ENCODE measurements at places on chromosomes 11 and 22.

DNA sequence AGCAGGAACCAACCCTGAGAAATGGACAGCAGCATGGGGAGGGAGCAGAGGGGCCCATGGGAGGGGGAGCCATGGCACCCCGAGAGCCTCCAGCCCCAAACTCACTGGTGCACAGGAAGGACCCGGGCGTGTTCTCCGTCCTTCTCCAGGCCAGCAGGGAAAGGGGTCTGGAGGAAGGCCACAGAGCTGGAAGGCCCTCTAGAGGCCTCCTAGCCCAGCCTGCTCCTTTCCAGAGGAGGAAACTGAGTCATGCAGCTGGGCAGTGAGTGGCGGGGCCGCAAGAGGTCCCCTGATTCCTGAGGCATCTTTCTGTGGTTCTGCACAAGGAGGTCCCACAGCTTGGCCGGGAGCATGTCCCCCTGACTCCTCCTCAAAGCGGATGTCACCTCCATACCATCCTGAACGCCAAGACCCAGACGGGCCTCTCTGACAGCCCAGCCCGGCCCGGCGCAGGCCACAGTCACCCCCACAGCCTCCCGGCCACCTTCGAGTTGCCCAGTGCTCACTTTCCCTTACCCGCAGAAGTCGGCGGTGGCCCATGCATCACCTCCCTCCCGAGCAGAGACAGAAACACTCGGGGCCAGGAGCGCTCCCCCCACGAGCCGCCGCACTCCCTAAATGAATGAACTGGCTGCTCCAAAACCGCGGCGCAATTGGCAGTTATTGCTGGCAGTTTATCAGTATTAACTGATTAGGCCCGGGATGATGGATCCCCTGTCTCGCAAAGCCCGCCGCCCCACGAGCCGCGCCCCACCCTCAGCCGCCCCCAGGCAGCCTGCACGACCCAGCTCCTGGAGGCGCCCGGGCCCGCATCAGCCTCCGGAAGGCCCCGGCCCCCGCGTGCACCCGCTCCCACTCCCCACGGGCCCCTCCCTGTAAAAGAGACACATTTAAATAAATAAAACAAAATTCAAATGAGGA is 272.5 kb downstream of the BUD13 start:
- no peak for DNase-seq

DNA sequence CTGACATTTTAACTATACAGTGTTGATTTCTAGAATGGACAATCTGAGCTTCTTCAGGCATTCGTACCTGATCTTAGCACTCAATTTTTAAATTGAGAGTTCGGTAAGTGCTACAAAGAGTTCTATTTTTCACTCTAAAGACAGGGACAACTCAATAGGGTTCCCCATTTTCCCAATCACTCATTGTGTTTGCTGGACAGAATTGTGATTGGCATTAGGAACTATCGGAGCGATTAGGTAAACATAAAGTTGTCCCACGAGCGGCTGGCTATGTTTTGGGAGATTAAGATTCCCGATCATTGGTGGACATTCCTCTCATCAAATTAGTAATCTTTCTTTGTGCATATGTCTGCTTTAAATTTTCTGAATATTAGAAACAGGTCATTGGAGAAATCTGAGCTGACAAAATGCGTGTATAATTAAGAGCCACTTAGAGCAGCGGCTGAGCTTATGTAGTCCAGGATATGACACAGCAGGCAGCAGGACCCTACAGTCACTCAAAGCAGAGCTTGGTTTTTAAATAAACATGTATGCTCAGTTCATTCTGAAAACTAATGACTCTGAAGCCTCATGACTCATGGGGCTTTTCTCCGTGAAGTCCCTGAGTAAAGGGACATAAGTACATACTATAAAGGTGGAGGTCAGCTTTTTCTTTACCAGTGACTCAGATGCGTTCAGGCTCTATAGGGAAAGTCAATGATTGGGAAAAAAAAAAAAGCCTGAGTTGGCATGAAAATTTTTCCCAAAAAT is 109.4 kb downstream of the GRIA4 start:
- DNase-seq, result no peak

GRCh38 chr22:31339148-31339832 is 6.9 kb downstream of the PATZ1 start:
- no peak for DNase-seq

DNA sequence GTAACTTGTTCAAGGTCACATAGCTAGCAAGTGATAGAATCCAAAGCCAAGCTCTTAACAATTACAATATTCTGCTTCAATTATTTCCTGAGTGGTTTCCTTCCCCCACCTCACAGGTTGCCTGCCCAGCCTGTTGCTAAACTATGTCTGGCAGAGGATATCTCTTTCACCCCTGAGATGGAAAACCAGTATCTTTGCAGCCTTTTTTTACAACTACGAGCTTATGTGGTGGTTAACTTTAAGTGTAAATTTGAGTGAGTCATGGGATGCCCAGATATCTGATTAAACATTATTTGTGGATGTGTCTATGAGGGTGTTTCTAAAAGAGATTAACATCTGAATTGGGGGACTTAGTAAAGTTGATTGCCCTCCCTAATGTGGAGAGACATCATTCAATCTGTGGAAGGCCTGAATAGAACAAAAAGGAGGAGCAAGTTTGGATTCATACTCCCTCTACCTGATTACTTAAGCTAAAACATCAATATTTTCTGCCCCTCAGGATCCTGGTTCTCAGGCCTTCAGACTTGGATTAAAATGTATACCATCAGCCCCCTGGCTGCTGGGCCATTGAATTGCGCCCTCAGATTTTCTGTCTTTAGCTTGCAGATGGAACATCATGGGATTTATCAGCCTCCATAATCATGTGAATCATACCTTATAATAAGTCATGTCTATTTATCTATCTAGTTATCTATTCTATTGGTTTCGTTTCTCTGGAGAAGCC is 911.9 kb downstream of the METTL15 start:
- DNase-seq, result no peak

DNA sequence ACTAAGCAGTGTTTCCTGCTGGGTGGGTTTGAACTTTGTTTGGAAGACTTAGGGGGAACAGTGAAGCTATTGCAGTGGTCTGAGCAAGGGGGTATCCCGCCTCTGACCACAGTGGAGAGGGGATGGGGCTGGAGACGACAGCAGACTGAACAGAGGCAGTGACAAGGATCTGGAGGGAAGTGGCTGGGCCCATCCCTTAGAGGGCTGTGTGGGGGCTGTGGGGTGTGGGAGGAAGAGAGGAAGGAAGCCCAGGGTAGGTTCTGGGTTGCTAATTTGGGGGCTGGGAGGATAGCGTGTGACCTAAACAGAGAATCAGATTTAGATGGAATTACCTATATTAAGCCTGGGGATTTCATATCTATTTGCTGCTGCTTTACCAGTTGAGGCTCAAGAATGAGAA is 70.7 kb downstream of the BMAL1 start:
- no peak for DNase-seq

DNA sequence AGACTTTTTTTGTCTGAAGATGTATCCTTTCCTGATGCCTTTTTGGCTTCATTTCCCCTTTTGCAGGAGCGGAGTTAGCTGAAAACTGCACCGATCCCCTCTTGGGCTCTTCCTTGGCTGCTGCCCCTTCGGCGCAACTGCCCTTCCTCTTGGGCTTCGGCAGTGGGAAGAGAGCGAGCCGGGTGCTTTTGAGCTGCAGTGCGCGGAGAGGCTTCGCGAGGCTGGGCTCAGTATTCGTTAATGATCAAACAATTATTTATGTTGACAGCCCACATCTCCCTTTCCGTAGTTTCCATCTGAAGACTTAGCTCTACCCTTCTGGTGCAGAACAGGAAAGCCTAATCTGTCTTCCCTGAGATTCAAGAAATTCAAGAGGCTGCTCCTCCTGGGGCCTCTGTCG is 170.8 kb downstream of the CSNK2A3 start:
- DNase-seq, result no peak

Measured in activated naive CD4-positive, alpha-beta T cell treated with anti-CD3 and anti-CD28 coated beads, Interleukin-2, amount 50 U/mL, for 72 hours (primary cell).